ENCODE measurements at places on chromosomes 6 and 20. TPM values are rescaled to one million over a fixed set of nuclear protein-coding genes. Genes with fewer than 3 reads are reported as not detected.

The CRYBG1 gene
- 50.7 TPM for total RNA-seq

- no peak for DNase-seq
Measured at GRCh38 chr6:108380876-108381275, 86.0 kb downstream of the AFG1L start.

- DNase-seq = no peak
Measured at GRCh38 chr20:37726971-37727956, 33.4 kb downstream of the CTNNBL1 start.

DNA sequence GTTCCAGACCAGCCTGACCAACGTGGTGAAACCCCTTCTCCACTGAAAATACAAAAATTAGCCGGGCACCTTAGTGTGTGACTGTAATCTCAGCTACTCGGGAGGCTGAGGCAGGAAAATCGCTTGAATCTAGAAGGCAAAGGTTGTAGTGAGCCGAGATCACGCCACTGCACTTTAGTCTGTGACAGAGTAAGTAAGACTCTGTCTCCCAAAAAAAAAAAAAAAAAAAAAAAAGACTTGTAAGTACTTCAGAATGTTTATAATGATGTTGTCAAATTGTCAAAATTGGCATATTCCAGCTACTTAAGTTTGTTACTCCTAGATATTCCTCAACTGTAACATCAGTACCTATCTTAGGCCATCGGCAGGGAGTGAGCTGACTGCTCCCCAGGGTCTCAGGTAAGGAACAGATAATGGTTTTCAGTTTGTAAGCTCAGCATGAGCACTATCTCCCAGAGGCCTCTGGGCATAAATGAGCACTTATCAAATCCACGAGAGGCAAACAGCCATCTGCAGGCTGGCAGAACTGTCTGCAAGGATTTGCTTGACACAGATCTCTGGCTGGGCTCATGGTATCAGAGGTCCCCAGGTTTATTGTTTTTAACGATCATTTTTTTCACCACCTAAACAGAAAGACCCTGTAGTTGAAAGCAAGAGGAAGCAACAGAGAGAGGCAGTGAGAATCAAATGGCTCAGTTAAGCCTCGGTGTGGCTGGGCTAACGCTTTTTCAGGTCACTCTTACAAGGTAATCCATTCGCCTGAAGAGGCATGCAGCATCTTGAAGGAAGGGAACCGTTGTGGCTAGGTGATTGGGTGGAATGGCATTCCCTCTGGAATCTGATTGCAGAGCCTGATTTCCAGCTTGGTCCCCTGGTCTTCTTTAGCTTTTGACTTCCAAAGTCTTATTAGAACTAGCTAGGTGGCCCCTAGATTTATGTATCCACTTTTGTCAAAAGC lies 115.9 kb downstream of the LY86 start:
- no peak for DNase-seq

- DNase-seq = no peak
Measured at GRCh38 chr20:51432251-51432784, 110.2 kb downstream of the NFATC2 start.

The HCK gene
- total RNA-seq = 1.1 TPM

GRCh38 chr6:103193413-103193812 lies 1666.3 kb downstream of the HACE1 start:
- no peak for DNase-seq

GRCh38 chr20:41783423-41784208 lies 165.4 kb upstream of the CHD6 start:
- no peak for DNase-seq

The ID4 gene
- total RNA-seq = not detected

The LPA gene
- not detected for total RNA-seq

GRCh38 chr20:2559279-2559626 lies 22.9 kb downstream of the TMC2 start:
- no peak for DNase-seq

The POFUT1 gene
- total RNA-seq = 63.2 TPM

The AVP gene
- not detected for total RNA-seq

All from activated T-cell treated with anti-CD3 and anti-CD28 coated beads, Interleukin-2, amount 50 U/mL, for 72 hours (primary cell).